ENCODE measurements at places on chromosomes 7 and 10.

- DNase-seq = no peak
These were observed 515.3 kb downstream of the GRID1 start for GRCh38 chr10:85851325-85851724.

DNA sequence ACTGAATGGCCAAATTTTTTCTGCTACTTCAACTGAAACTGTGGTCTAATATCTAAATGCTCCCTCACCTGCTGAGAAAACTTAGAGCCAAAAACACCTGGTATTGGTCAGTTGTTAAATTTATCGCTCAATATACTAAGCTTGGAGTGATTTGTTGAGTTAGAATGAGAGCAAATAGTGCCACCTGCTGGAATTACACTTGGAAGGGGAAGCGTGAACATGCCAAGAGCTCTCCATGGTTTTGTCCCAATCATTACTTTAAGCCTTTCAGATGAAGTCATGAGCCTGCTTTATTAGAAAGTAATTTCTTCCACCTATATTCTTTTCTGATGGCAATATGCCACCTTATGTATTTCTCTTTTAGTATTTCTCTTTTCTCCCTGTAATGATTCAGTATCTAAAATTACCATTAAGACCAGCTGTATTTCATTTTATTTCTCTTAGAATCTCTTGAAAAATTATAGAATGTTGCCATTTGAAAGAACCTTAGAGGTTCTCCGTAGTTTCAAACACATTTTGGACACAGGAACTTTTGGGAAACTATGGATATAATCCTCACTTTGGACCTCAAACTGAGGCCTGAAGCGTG, 447.8 kb upstream of the C7orf33 start:
- DNase-seq = no peak

DNA sequence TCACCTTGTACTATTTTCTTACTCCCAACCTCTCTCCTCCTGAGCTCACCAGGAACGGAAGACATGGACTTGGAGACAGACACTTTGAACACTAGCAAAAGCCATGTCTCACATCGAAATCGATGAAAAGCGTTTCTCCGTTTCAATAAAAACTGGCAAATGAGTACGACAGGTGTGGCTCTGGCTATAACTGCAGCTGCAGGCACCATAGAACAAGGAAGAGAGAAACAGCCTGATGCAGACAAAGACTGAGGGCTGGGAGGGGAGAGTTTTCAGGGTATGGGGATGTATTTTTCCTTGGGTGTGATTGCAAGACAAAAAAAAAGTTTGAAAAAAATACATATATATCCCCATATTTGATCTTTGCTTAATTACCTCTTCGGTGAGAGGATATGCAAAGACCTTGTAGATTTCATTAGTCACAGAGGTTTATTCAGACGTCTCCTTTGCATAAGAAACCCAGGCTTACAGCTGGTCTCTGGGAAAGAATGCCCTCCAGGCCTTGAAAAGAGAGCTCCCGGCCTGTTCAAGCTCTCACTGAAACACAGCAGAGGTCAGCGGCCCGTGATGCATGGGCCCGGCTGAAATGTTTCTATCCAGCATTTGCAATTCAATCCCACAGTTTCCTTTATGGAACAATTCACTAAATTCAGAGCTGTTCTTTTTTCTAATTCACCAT, 63.1 kb downstream of the TLL2 start:
- DNase-seq = peak; percentile 69

DNA sequence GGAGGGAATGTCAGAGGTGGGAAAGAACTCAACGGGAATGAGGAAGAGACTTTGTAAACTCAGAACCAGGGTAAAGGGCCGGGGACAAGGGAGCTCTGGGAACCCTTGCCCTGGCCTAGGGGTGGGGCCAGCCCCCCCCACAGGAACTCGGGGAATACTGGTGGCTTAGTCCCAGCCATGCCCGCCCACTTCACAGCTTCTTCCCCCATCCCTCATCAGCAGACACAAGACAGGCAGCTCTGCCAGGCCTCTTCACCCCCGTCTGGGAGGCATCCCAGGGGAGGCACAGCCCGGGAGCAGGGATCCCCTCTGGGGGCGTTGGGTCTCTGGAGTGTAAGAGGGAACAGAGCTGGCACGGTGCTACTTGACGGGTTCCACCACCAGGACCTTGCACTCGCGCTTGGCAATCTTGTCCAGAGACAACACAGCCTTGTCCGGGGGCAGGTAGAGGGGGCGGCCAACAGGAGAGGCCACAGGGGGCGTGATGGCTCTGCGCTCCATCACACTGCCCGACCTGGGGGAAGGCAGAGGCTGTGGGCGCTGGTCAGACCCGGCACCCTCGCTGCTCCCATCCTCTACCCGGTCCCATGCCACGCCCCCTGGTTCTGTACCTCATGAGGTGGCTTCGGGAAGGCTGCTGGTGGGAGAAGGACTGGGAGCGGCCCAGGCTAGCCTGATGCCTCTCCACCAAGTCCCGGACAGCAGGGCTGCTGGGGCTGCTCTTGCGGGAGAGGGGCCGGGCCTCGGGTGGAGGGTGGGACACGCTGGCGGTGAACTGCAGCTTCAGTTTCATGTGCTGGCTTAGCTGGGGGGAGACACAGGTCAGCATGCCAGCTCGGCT, 3.7 kb downstream of the TRAPPC14 start:
- no peak for DNase-seq

GRCh38 chr7:101066833-101067177, 18.5 kb upstream of the TRIM56 start:
- no peak for DNase-seq

DNA sequence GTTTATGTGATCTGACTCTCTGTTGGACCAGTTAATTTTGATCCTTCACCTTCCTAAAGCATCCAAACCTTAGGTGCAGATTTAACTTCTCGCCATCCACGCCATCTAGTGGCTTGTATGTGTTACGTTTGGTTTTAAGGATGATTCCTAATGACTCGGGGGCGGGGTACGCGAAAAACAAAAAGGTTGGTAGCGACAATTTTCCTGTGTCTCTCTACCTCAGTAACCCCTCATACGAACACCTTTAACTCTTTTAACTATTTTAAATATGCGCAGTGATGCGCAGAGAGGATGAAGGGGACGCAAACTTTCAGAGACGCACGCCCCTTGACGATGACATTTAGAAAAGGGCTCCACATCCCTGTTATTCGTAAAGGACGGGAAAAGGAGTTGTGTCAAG, 714 bp upstream of the KCND2 start:
- DNase-seq = peak; percentile 34

GRCh38 chr7:92802406-92802805, 34.0 kb downstream of the CDK6 start:
- no peak for DNase-seq

GRCh38 chr10:126223512-126224067, 164.7 kb downstream of the ADAM12 start:
- no peak for DNase-seq

DNA sequence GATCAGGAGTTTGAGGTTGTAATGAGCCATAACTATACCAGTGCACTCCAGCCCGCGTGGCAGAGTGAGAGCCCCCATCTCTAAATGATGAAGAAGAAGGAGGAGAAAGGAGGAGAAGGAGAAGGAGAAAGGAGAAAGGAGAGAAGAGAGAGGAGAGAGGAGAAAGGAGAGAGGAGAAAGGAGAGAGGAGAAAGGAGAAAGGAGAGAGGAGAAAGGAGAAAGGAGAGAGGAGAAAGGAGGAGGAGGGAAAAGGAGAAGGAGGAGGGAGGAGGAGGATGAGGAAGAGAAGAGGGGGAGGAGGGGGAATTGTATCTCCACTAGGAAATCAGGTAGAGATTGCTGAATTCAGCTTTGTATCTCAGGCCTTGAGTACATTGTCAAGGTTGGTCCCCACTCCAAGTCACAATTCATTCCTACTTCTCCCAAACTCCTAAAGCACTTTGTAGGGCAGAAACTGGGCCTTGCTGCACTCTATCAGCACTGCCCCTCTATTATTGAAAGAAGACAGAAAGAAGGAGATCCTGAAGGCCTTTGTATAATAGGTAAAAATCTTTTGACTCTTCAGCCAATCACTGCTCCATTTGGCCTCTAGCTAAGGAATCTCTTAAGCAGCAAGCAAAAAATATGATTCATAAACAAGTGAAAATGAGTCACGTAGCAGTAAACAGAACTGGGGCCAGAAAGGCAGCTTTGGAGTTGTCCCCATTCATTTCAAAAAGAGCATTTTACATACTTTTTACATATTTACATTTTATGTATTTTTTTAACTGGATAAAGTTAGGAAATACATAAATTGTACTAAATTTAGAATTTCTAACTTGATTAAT, 178.0 kb downstream of the IMMP2L start:
- DNase-seq = no peak

DNA sequence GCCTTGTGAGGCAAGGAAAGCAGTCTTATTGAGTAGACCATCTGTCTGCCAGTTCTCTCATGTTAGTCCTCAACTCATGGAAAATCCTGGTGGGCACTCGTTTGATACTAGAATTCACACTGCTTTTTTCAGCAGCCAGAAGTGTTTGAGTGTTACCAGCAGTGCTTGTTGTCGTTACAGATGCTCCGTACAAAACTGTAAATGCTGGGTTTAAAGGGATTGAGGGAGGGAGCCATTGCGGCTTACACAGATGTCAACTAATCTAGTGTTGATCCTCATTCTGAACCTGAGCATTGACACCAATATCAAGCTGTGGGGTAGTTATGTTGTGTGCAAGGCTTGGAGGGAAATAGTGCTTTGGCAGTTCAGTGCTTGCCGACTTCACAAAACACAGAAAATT, 348.6 kb downstream of the AUTS2 start:
- DNase-seq = no peak

DNA sequence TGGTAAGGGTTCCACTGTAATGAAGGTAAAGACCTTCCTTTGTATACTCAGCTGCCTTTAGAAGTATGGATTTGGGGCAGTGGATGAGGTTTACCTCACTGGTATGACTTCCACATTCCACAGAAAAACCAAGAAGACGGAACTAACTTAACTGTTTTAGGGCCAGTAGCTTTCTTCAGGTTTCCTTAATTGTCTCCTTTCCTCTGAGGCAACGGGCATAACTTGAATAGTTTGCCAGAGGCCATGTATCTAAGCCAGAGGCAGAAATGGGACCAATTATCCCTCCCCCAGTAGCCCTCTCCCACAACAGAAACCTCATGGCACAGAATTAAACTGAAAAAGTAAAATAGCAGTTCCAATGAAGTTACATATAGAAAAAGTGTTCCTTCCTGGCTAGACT, 281.7 kb downstream of the PHTF2 start:
- DNase-seq = no peak

DNA sequence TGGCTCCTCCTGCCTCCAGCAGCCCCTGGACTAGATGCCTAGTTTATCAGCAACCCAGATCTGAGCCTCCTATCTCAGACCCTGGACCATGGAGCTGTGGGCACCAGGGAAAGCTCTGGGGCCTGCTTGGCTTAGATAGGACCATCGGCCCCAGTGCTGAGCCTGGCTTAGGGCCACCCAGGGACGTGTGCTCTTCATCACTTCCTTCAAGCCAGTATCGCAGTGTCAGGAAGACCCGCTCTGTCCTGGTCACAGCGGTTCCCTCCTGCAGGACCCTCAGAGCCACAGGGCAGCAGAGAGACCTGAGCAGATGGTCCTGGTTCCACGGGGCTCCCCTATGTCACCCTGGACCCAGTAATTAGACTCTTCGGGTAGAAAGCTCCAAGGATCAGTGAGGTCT, 105.7 kb upstream of the FAM20C start:
- DNase-seq = no peak

- DNase-seq = no peak
These were observed 41.9 kb downstream of the RBM20 start for GRCh38 chr10:110686047-110686446.

- no peak for DNase-seq
These were observed 171.4 kb downstream of the RAPGEF5 start for GRCh38 chr7:22185559-22185958.

DNA sequence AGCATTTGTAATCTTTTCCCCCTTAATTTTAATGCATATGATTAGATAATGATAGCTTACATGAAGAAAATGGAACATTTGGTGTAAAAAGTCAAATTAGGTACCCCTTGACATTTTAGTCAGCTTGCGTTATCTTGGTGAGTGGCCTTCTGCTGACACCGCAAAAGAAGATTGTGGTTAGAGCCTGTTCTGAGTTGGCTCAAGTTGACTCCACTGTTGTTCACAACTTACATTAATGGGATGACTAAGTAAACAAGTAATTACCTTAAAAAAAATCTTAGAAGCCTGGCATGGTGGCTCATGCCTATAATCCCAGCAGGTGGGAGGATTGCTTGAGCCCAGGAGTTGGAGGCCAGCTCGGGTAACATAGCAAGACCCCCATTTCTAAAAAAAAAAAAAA, 24.2 kb downstream of the TRRAP start:
- no peak for DNase-seq

DNA sequence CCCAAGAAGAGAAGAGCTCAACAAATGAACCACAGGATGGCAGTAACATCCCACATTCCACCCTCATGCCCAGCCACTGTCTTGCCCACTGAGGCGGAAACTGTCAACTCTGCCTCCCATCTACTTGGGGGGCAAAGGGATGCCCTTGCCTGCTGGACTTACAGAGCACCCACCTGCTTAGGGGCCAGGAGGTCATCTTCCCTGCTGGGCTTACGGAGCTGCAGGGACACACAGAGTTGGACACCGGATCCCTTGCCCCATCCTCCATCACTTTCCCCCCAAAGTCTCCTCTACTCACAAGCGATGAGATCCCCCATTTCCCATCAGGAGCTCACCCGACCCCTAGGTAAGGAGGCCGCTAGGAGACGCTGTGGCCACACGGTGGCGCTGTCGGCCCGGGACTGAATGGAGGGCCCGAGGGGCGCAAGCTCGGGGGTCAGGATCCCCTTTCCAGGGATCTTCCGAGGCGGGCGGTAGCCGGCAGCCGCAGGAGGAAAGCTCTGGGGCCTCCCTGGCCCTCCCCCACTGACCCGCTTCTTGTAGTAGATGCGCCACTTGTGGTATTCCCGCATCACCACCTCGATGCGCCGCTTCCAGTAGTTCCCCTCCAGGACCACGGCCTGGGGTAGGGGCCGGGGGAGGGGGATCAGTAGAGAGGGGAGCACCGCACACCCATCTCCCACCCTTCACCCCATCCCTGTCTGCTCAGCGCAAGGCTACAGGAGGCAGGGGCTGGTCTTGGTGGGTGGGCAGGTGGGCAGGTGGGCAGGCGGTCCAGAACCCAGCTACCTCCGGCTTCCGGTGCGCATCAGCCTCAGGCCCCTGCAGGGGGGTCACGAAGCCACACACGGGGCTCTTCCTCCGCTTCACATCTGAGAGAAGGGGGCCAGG, 17.3 kb downstream of the MLXIPL start:
- DNase-seq = peak; percentile 93

- DNase-seq = no peak
These were observed 73.3 kb upstream of the CHCHD3 start for GRCh38 chr7:133155146-133155545.

- no peak for DNase-seq
These were observed 121.5 kb downstream of the SRPK2 start for GRCh38 chr7:105267244-105267643.

- DNase-seq = no peak
These were observed 183.2 kb downstream of the PRPF18 start for GRCh38 chr10:13769946-13770345.

- no peak for DNase-seq
These were observed 98.6 kb downstream of the CREM start for GRCh38 chr10:35225204-35225603.

GRCh38 chr10:127587668-127588365, 38.7 kb downstream of the NPS start:
- DNase-seq = no peak

GRCh38 chr7:79520543-79520942, 67.1 kb upstream of the MAGI2 start:
- no peak for DNase-seq
